ENCODE measurements at places on chromosomes 5 and 9.

DNA sequence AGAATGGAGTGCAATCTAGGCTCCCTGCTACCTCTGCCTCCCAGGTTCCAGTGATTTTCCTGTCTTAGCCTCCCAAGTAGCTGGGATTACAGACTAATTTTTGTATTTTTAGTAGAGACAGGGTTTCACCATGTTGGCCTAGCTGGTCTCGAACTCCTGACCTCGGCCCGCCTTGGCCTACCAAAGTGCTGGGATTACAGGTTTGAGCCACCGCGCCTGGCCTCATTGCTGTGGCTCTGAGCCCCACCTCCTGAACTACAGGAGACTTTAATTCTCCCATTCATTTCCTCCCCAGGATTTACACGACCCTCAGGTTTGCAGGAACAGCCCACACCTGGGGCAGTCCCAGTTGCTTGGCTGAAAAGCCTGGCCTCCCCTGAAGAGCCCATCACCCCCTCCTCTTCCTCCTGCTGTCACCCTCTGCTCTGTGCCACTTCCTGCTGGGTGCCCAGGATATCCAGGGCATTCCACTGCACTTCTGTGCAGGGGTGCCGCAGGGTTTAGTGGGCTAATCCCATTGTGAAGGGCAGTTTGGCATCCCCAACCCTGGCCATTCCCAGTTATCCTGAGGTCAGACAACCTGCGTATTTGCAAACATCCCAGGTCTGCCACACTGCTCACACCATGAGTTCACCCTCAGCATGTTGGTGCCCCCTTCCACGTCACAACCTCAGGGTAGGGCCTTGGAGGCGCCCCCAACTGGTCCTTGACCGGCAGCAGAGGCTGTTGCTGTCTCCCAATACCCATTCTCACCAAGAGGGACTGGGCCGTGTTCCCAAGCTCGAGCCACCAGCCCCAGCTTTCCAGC, 265.0 kb upstream of the IRX4 start:
- ATAC-seq, result no peak

GRCh38 chr9:122904466-122904822, 715 bp downstream of the RC3H2 start:
- ATAC-seq, result peak; percentile 24

DNA sequence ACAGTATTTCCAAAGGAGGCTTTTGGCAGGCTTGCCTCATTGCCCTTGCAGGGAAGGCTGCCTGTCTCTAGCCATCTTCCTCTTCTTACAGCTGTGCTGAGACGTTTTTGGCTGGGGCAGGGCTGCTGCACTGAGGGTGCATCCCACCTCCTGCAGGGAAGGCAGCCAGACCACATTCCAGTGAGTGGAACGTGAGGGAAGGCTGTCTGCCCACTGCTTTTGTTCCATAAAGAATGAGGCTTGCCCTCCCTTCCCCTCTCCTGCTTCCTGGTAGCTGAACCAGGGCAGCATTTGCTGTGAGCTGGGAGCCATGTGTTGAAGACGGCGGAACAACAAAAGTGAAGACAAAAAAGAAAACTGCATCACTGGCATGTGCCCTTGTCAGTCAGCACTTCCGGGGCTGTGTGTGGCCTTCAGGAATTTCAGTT, 16.8 kb downstream of the MGAT1 start:
- ATAC-seq, result no peak

DNA sequence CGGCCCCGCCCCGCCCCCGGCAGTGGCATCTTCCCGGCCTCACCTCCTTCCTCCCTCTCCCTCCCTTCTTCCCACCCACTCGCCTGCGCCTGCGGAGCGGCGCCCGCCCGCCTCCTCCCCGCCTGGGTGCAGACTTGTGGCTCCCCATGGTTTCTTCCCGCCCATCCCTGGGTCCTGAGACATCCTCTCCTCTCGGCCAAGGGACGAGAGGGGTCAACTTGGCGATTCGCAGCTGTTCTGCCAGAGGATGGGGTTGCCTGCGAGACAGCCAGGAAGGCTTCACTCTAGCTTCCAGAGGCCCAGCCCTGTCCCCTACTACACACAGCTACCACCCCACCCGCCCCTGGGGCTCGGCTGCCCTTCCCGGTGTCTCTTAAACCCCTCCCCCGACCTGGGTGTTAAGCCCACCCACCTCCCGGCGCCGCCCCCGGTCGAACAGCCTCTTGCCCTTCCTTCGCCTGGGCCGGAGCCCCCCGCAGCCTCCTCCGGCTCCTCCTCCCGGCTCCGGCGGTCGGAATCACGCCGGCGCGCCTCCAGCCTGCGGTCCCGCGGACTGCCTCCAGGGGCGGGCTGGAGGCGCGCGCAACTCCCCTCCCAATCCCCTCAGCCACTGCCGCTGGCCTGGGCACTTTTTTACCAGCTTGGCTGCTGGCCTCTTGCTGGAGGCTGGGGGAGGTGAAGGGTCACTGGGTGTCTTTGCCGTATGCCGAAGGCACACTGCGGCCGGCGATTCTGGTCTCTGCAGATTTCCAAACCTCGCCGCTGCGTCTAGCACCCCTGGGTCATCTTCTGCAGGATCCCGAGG, 1.9 kb downstream of the JADE2 start:
- ATAC-seq, result peak; percentile 66

- no peak for ATAC-seq
Observed at GRCh38 chr5:131564229-131564652, 70.8 kb downstream of the RAPGEF6 start.

DNA sequence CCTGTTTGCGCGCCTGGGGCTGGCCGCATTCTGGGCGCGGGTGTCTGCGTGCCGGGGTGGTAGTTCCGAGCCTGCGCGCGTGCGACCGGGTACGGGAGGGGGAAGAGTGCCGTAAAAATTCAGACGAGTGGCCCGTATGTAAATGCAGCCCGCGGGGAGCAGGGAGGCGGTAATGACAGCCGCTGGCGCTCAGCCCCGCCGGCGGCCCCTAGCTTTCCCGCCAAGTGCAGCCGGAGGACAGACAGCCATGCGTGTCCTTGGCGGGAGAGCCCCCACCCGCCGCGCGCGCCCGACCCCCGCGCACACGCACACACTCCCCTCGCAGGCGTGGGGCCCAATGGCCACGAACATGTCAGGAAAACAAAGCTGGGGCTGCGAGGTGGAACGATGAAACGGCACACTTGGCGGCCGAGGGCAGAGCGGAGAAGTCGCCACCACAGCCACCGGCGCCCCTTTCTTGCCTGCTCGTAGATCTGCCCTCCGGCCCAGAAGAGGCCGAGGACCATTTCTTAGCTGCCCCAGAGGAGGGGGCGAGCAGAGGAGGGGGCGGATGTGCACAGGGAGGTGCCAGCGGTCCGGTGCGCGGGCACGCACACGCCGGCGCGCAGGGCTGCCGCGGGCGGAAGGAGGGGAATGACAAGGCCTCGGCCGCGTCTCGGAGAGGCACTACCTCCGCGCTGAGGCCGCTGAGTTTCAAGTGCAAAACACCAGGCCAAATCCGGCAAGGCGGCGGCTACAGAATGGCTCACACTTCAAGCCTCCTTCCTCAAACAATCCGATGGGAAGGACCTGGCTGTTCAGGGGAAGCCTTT, 208.4 kb downstream of the MEF2C start:
- peak; percentile 71 for ATAC-seq

DNA sequence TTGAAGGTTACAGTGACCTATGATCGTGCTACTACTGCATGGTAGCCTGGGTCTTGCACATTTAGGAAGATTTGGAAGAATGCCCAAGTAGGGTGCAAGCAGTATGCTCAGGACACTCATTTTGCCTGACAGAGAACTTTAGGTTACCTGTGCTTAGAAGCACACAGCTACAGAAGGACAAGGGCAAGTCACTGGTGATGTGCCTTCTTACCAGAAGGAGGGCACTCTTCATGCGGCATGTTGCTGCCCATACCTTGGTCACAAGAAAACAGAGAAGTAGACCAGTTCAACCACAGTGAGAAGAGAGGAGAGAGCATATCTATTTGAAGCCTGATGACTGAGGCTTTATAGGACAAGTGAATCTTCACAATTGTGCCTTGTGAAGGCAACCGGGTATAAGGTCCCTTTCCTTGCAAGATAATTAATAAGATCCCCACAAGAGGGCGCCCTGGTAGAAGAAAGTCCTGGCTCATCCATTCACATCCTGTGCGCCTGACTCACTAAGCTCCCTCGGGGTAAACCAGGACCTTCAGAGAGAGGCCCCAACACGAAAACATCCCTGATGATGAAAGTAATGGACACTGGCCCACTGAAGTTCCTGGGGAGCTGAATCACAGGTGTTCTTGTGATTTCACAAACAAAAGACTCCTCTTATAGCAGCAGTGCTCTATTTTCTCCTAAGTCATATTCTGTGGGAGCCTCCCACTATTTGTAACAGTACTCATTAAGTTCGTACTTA, 38.1 kb upstream of the STARD4 start:
- peak; percentile 76 for ATAC-seq

DNA sequence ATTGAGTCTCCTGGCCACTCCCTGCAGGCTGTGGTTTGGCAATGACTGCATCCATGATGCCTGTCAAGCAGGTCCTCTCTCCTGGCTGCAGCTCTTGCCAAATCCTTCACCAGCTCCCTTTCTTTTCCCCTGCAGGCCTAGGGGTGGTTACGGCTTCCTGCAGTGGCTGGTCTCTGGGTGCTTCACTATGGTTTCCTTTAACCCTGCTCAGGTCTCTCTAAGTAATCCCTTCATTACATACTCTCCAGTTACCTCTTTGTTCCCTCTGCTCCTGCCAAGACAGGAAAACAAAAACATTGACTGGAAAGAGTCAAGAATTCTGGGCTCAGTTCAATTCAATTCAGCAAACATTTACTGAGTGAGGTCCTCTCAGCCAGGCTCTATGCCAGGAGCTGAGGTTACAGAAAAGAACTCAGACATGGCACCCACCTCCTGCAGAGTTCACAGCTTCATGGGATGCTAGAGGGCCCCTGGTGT, 19.8 kb upstream of the PTPN3 start:
- no peak for ATAC-seq

DNA sequence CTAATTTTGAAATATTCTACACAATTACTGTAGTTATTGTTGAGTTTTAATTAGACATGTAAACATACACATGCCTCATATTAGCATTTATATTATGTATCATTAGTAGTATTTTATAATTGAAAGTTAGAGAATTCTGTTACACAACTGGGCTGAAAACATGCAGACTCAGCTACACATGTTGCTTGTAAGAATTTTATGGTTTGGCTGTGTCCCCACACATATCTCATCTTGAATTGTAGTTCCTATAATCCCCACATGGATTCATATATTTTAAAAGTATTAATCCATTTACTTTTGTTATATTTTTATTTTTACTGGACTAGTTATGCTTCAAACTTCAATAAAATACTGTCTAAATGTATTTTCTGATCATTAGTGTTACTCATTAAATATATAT, 2075.3 kb upstream of the C9orf72 start:
- ATAC-seq, result no peak

- no peak for ATAC-seq
Observed at GRCh38 chr9:126028746-126029145, 281.6 kb downstream of the PBX3 start.

DNA sequence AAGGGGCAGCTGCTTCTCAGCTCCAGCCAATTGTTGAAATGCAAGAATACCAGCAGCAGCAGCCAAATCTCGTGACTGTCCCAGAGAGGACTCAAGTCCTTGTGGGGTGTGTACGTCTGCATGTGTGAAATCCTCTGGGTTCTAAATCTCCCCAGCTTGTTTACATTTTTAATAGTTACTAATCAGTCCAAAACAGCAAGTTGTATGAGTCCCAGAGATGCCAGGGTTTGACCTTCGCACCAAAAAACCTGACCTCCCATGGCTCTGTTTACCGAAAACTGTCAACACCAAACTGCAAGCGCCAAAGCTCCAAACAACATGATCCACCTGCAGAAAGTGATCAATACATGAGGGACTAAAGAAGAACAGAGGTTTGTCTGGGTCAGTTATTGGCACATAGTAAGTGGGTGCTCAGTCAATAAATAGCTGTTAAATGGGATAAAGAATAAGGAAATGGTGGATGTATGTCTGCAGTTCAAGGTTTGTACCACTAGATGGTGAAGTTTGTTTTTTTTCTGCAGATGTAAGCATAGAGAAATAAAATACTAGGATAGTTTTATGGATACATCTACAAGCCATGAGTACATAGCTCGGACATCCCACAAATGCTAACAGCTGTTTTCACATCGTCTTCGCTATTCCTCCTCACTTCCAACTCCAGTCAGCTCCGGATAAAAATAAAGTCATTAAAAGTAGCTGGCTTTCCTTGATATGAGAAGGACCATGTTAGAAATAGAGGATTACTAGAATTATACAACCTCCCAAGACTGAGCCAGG, 85.3 kb upstream of the ADRB2 start:
- ATAC-seq, result no peak

All from stimulated activated memory B cell treated with anti-CD40 and anti-IgM and Interleukin-4, amounts not matched to agents 10 μg/mL and 1 μg/mL and 100 μg/mL, for 72 hours (primary cell).